ENCODE measurements at places on chromosomes 1 and 21.

DNA sequence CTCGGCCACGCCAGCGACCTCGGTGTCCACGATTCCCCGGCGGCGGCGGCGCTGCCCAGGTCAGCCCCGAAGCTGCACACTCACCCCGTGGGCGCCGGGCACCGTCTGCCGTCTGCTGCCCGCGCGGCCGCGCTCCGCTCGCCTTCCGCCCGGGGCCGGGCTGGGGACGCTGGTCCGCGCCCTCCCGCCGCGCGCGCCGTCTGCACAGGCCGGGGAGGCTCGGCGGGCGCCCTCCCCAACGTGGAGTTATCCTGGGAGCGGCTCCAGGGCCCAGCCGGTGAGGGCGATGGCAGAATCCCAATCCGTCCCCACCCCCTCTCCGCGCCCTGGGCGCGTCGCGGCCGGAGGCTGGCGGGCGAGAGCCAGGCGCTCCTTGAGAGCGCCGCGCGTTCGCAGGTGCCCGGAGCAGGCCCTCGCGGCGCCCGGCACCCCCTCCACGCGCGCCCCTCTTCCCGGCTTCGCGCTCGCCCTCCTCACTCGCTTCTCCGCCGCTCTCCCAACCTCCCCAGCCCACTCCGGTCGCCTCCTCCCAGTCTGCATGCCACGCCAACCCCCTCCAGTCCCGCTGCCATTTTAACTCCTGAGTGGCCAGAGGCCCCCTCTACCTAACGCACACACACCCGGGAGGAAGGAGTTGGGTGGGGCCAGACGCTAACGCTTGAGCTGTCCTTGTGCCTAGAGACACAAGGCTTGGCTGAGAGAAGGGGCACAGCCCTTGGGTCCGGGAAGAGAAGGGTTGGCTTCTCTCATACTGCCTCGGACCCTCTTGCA lies at the start of gene LRRN2:
Gene LRRN2 (minus strand): TSS at position 503 of the 771 bp plus-strand sequence. CDS start 65,746 bp downstream, outside the sequence.
- no peak for DNase-seq

DNA sequence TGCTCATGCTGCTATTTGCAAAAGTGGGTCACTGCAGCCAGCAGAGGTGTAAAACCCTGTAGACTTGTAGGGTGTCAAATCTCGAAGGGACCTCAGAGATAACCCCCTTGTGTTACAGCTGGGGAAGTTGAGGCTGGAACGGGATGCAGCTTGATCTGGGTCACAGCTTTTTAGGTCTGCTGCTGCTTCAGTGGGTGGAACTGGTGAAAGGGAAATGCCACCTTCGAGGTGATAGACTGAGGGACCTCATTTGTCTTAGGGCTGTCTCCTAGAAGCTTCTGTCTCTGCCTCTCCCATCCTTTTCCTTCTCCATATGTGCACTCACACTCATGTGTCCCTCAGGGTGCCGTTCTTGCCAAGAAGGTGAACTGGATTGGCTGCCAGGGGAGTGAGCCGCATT lies 35.4 kb downstream of the QSOX1 start:
- no peak for DNase-seq

- no peak for DNase-seq
These were observed 4.5 kb downstream of the AIM2 start for GRCh38 chr1:159071970-159072582.

DNA sequence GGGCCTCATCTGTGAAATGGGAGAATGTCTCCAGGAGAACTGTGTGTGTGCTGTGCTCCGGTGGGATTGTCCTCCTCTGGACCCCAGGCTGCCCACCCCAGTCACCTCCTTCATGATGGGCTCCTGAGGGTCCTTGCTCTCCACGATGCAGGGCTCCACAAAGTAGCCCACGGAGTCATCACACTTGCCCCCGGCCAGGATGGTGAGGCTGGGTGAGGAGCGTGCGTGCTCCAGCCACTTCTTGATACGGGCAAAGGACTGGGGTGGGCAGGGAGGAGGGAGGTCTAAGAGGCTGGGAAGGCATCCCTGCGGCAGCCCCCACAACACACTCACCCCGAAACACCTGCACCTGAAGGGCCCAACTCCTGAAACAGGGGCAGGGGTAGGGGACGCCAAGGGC lies 16.8 kb upstream of the TAS1R2 start:
- no peak for DNase-seq

- DNase-seq = no peak
These were observed 17.1 kb downstream of the CACHD1 start for GRCh38 chr1:64487061-64487460.

DNA sequence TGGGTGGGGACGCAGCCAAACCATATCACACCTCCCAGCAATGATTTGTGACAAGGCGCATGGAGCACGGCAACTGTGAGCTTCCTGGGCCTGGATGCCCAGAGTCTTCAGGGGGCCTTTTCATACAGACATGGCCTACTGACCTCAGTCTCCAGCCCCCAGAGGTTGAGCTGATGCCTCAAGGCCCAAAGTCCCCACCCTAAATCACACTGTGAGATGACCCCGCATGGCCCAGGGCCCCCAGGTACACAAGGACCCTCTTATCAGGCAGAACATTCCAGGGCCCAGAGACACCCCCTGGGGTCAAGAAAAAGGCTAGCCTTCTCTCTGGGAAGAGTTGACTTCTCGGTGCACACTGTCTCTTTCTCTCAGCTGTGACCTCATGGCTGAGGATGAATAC lies 179.7 kb upstream of the C1orf174 start:
- no peak for DNase-seq

- no peak for DNase-seq
These were observed 17.8 kb downstream of the MTHFR start for GRCh38 chr1:11787804-11788436.

DNA sequence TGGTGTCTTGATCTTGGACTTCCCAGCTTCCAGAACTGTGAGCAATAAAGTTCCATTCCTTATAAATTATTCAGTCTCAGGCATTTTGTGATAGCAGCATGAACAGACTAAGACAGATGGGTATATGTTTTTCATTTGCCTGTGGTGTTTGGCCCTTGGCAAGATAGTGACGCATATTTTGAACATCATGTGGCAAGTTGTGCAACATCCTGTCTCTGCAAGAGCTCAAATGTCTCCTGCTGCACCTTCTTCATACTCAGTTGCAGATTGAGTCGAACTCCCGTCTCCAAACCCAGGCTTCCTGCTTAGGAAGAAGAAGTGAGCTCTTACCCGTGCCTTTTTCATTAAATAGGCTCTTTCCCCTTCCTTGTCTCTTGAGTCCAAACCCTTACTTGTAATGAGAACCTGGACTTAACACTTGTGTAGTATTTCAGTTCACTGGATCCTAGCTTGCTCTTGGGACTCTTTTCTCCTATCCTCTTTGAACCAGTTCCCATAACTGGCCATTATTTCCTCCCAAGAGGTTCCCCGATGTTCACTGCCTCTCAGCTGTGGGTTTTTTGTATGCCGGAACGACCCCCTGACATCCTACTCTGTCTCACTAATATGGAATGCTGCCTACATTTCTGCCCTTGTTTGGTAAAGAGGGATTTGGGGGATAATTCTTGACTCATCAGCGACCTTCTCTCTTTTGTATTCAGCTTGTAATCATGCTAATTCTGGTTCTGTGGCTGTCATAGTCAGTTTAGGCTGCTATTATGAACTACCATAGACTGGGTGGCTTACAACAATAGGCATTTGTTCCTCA lies 125.0 kb upstream of the KCNK2 start:
- DNase-seq = no peak

DNA sequence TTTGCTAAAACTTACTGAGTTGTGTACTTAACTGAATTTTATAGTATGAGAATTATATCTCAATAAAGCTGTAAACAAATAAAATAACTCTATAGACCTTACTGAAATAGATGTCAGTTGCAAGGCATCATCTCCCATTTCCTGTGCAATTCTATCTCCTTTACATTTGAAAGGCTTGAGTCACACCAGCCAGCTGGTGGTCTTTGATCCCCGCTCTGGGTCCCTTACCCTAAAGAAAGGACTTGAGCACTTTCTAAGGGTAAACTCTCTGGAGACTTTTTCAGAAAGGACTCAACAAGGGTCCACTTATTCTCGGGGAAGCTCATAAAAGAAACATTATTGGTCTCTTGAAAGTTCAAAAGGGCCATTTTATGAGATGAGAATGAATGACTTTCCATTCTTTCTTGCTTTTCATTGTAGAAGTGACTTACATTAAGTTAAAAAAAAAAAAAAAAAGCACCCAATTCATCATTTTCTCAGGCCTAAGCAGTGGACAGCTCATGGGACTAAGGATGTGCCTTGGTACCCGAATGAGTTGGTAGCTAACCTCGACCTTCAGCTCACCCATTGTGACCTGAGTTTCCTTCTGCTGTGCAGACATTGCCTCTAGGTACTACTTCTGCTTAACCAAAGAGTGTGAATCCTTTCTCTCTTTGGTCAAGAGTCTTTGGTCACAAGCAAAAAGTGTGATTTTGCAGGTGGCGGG lies 147.0 kb upstream of the COA6 start:
- no peak for DNase-seq

GRCh38 chr21:34698270-34699015 lies 29.6 kb downstream of the CLIC6 start:
- no peak for DNase-seq

DNA sequence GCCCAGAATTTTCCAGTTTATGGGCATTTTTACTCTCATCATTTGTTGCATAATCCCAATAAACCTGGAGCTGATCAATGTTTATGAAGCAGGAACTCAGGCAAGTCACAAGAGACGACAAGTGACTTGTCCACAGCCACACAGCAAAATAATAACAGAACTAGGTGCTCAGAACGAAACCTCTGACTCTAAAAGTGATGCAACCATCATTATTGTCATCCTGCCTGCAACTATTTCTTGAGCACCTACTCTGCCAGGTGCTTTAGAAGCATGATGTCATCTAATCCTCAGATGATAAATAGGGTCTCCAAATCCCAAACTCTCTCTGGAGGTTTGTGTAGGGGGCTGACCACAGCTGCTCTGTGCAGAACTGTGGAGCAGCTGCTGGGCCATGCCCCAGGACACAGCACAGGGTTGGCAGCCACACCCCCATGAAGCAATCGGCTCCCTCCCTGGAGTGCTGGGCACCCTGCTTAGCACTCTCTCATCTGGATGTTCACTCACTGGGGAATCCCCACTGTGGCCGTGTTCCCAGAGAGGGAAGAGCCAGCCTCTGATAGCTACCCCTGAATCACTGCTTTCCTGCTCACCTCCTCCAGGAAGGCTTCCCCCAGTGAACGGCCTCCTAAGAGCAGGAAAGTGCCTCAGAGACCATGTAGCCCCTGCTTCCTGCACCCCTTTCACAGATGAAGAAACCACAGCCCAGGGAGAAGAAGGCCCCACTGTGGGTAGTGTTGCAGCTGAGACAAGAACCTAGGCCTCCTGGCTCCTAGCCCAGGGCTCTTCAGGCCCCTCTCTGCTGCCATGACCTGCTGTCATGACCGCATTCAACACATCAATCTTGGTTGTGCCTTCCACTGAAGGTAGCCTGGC lies 2.1 kb downstream of the TTC22 start:
- peak; percentile 13 for DNase-seq

GRCh38 chr1:23004112-23004511 lies 11.5 kb downstream of the TEX46 start:
- no peak for DNase-seq

- no peak for DNase-seq
These were observed 27.1 kb downstream of the RNF115 start for GRCh38 chr1:145796753-145797152.

DNA sequence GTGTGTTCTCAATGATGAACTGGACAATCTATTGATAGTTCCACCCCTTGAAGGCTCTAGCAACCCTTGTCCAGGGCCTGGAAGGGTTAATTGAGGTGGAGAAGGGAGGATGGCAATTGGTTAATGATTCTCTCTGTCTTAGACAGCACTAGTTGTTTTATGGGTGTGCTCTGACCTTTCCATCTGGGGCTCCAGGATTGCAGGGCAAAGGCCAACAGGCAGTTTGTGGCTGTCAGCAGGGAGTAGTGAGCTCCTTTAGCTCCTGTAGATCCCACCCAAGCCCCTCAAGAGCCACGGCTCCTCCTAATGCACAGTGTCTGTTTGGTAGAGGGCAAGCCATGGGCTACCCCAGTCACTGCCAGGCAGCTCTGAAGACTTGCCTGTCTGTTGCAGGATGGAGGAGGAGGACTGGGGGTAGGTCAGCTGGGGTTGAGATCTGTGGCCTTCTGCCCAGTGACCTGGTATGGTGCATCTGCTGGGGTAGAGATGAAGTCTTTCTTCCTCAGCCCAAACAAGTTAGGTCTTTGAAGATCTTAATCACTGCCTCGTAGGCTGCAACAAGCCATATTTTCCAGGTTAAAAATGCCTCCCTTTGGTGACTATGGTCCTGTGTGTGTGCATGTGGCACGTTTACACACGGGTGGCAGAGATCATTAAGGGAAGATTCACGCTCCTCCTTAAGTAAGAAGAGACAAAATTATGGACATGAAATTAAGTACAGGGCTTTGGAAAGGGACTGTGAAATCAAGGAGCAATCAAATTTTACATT lies 7.7 kb downstream of the MROH7 start:
- DNase-seq = no peak

DNA sequence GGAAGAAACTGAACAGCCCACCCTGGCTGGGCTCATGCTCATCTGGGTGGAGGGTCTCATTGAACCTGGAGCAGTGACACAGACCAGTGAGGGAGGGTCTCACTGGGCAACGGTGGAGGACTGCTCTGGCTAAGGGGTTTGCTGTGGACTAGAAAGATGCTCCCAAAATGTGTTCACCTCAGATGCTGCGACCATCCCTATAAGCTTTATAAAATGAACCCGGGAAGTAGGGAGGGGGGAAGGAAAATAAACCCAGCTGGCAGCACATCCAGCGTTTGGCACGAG lies 34.5 kb upstream of the LBR start:
- no peak for DNase-seq

DNA sequence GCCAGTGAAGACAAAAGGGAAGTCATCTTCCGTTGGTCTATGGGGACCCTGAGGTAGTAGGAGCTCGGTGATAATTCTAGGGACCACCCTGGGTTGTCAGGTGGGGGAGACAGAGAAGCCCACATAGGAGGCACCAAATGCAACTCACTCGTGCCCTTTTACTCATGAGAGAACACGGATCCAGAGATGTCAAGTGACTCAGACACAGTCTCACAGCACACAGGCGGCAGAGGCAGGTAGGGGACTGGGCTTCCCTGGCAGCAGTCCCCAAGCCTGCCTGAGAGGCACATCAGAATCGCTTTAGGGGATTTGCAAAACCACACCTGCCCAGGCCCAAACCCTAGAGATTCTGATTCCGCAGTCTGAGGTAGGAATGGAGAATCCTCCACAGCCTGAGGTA lies 31.3 kb upstream of the RUNX3 start:
- DNase-seq = no peak

DNA sequence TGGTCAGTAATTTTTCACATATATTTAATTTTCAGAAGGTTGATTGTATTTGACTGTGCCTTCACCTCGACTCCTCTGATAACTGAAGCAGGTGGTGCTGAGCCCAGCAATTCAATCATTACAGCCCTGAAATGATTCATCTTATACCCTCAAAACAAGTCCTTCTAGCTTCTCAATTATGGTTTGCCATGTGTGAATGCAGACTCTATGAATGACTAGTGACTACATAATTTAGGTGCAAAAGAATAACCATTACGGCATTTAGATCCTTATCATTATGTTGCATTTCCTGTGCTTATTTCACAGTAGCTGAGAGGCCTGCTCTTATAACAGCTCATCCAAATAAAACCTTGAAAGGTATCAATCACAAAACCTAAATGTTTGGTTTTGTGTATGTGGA lies 54.0 kb upstream of the COL11A1 start:
- DNase-seq = no peak

Data from activated T-helper 9 cell treated with anti-CD3 and anti-CD28 coated beads, Interleukin-2, amount 50 U/mL, for 16 hours (primary cell).